H9 (cell line): ENCODE measurements at places on chromosomes 2 and 18.

DNA sequence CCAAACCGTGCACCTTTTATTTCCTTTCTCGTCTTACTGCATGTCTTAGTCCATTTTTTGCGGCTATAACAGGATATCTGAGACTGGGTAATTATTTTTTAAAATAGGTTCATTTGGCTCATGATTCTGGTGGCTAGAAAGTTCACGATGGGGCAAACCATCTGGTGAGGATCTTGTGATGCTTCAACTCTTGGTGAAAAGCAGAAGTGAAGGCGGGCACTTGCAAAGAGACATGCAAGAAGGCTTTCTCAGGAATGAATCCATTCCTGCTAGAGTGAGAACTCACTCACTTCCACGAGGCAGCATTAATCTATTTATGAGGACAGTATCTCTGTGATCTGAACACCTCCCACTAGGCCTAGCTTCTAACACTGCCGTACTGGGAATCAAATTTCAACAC is 327.1 kb upstream of the RBMS1 start:
- no peaks in the 10 kb centered on the region for H3K4me1 ChIP-seq
- no peaks in the 10 kb centered on the region for H3K27me3 ChIP-seq
- H3K4me3 ChIP-seq: no peak overlapping the region

- H3K27me3 ChIP-seq: no peaks in the 10 kb centered on the region
- no peak overlapping the region for H3K4me3 ChIP-seq
- H3K27ac ChIP-seq: no peak overlapping the region
These were observed 184.3 kb upstream of the REV1 start for GRCh38 chr2:99674090-99674489.

DNA sequence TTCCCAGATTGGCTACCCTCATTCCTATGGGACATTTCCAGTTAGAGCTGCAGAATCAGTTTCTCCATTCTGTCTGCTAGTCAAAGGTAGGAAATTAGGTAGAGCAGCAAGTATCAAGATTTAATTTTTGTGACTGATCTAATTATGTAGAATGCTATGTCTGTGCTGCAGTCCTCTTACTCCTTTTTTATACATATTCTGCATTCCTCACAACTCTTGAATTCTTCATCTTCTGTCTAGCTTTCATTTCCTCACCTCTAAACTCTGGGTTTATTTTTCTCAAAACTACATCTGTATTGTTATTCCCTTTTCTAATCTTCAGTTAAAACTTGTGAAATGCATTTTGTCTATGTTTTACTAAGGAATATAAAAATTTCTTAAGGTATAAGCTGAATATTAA is 8.6 kb downstream of the SGO2 start:
- H3K27me3 ChIP-seq: no peaks in the 10 kb centered on the region
- no peak overlapping the region for H3K4me3 ChIP-seq
- DNase-seq: no peak
- H3K4me1 ChIP-seq: no peaks in the 10 kb centered on the region
- no peak overlapping the region for H3K27ac ChIP-seq

DNA sequence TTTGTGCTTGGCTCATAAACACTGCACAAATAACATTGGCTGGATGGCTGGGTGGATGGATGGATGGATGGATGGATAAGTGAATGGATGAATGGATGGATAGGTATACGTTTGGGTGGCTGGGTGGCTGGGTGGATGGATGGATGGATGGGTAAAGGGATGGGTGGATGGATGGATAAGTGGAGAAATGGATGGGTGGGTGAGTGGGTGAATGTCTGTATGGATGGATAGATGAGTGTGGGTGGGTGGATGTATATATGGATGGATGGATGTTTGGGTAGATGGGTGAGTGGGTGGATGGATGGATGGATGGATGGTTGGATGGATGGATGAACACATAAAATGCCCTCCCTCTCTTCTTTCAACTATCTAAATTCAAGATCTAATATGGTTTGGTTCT is 38.1 kb downstream of the KCNF1 start:
- H3K4me3 ChIP-seq: no peak overlapping the region
- no peaks in the 10 kb centered on the region for H3K4me1 ChIP-seq
- peaks cover 10% of the 10 kb centered on the region for H3K36me3 ChIP-seq
- no peak overlapping the region for H3K27ac ChIP-seq
- DNase-seq: no peak

- H3K4me1 ChIP-seq: no peaks in the 10 kb centered on the region; the same call in 1 of the 2 replicates
- no peaks in the 10 kb centered on the region; the same call in 2 of the 3 replicates for H3K36me3 ChIP-seq
- no peak for DNase-seq
- no peaks in the 10 kb centered on the region for H3K27me3 ChIP-seq
These were observed 172.1 kb downstream of the ANKRD44 start for GRCh38 chr2:197138506-197138905.

DNA sequence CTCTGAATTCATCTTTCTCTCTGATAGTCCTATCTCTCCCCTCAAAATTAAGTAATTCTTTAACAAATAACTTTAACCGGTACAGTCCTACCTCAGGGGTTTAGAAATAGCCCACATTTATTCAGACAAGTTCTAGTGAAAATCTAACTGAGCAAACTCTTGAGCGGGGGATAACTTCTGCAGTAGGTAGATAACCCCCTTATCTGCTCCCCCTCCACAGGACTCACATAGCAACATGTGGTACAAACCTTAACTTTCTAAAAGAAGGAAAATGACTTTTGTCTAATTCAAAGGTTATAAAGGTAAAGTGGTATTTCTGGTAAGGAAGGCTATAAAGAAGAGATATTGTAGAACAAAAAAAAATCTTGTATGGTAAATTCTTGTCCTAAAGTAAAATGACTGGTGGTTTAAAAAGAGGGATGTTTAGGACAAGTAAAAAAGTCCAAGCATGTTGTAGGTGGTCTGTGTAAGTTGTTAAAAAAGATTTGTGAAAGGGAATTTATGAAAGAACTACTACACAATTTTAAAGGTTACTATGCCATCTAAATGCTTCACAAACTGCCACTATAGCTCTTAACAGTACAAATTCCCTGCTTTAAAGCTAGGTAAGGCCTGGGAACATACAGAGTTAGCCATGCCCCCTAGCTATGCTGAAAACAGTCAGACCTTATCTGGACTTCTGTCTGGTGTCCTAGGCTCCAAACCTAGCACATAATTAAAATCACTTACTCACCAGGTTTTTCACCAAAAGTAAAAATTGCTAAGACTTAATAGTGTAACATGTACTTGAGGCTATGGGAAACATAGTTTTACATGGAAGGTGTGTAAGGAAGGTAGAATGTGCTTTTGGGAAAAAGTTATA is 8.1 kb upstream of the RPIA start:
- no peaks in the 10 kb centered on the region for H3K27me3 ChIP-seq
- no peaks in the 10 kb centered on the region for H3K4me1 ChIP-seq
- no peak overlapping the region for H3K4me3 ChIP-seq
- no peak for DNase-seq
- H3K27ac ChIP-seq: no peak overlapping the region
